ENCODE measurements at places on chromosomes 6 and 20. TPM values are rescaled to one million over a fixed set of nuclear protein-coding genes. Genes with fewer than 3 reads are reported as not detected.

- no peak for DNase-seq
Measured at GRCh38 chr6:5305968-5306626, 44.8 kb downstream of the FARS2 start.

ZC2HC1B gene
- total RNA-seq, result not detected

GRCh38 chr6:23635150-23635549 lies 490.9 kb upstream of the NRSN1 start:
- no peak for DNase-seq

TP53TG5 gene
- not detected for total RNA-seq

DNA sequence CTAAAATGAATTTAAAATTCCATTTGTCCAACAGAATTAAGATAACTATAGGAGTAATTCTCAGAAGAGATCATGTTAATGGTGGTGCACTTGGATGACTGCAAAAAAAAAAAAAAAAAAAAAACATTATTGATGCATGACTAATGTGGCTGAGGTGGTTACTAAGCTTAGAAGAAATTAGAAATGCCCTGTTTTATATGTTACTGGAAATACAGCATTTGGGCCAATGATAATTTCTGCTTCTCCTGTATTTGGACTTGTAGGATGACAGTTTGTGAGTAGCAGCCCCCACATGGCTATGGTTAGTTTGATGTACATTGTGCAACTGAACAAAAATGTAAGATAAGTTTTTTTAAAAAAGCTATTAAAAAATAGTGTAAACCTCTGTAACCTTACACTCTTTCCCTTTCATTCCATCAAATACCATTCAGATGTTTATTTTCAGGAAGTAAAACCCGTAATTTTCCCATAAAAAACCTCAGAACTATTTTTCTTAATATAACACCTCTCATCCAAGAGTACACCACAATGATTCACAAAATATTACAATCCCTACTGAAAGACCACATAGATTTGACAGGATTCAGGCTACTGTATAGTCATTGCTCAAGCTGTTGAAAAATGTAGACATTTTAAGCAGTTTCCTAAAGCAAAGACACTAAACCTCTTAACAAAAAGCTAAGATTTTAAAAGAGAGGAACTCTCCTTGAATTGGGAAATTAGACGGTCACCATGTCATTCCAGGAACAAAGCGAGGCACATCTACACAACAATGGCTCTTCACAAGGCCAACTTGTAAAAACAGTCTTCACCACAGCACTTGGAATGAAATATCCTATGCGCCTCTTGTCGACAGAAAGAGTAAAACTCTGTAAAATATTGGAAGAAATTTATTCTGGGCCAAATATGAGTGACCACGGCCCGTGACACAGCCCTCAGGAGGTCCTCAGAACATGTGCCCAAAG lies 83.0 kb downstream of the WDR27 start:
- no peak for DNase-seq

DNA sequence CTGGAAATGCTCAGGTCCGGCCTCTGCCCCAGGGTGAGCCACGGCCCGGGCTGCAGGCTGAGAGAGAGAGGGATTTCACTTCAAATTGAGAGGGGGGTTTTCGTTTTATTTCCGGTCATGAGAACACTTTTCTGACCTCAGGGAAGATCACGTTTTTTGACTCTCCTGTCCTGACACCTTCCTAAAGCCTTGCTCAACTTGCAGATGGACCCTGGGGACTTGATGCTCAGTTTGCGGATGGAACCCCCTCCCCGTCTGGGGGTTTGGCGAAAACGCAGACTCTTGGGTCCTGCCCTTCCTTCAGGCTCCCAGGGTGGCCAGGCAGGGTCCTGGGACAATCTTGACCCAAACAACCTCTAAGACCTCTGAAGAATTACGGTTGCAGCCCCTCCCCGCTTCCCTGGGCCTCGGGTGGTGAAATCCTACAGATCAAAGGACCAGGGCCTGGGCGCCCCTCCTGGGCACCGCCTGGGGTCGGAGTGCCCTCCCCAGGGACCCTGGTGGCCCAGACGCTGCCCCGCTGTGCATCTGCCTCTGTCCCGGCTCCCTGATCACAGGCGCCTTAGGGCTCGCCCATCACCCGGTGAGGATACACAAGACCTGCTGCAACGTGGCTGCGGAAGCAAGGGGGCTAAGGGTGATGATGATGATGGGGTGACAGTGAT lies 148.2 kb downstream of the ERMARD start:
- DNase-seq, result no peak

CALHM5 gene
- total RNA-seq, result not detected

Measured in natural killer cell treated with Interleukin-12 subunit alpha and Interleukin-12 subunit beta and Interleukin-15 and Interleukin-18, amount 100 ng/mL, for 72 hours (primary cell).